Stimulated activated CD8-positive, alpha-beta memory T cell treated with anti-CD3 and anti-CD28 coated beads, Interleukin-15, amount 100 ng/mL, for 24 hours (primary cell): ENCODE measurements at places on chromosomes 11 and 22.

DNA sequence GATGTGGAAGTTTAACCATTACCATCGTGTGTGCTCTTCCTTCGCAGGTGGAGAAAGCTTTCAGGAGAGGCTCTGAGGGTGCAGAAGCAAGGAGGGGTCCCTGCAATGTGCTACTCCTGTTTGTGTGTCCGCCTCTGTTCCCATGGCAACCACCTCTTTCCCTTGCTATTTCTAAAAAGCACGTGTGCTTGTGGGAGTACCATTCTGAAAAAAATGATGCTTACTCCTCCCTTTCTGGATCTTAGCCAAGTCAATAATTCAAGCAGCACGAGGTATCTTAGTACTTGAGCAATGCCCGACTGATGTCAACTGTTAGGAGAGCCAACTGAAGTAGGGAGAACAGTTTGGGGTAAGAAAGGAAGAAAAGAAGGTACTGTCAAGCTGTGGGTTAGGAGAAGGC lies 628.7 kb downstream of the NTM start:
- DNase-seq, result no peak

DNA sequence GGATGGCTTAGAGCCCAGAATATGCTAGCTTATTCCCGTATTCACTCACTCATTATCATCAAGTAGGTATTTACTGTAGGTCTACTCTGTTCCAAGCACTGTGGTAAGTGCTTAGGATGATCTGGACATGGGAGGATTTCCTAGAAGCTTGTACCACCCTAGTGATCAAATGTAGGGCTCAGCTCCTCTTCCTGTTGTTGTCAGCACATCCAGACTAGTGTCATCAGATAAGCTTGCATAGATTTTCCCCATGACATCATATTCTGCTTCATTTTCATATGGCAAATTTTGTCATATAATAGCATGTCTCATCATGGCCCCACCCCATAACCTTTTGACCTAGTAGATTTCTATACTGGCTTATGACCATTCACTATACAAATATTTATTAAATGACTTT lies 19.3 kb upstream of the NUCB2 start:
- DNase-seq, result no peak

- no peak for DNase-seq
Measured at GRCh38 chr22:29270475-29271271, 2.6 kb downstream of the EWSR1 start.

GRCh38 chr11:134338654-134339053 lies 6.9 kb downstream of the GLB1L2 start:
- DNase-seq, result no peak

DNA sequence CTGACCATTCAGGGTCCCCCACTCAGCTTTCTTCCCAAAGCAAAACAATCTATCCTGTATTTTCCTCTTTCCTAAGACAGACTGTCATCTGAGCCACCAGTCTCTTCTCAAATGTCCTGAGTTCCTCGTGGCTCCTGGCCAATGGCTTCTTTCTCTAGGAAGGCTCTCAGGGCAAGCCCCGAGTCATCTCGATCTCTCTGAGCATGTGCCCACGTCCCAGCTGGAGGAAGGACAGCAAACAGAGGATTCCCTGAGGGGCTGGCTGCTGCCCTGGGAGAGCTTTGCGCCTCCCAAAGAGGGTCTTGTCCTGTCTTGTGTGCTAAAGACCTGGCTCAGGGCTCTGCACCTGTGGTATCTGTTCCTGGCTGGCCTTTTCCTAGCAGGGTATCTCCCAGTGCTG lies 8.3 kb downstream of the SLC37A2 start:
- DNase-seq, result no peak

- no peak for DNase-seq
Measured at GRCh38 chr22:23818541-23818940, 20.3 kb downstream of the DERL3 start.

- DNase-seq, result no peak
Measured at GRCh38 chr11:129191649-129192048, 476 bp downstream of the ARHGAP32 start.

DNA sequence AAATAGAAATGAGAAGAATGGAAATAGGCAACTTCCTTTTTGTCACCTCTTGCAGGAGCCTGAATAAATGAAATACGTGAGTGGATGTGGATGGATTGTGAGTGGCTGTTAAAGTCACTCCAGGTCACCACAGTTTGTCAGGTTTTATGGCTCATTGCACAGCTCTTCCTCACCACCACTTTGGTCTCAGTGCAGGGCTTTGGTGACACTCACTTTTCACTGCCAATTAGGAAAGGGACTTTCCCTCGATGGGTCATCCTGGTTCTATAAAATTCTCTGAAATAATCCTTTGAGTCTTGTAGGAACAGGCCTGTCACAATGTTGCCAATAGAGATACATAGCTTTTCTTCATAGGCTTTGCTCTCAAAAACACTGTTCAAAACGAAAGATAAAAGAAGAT lies 172.4 kb upstream of the C11orf87 start:
- no peak for DNase-seq

DNA sequence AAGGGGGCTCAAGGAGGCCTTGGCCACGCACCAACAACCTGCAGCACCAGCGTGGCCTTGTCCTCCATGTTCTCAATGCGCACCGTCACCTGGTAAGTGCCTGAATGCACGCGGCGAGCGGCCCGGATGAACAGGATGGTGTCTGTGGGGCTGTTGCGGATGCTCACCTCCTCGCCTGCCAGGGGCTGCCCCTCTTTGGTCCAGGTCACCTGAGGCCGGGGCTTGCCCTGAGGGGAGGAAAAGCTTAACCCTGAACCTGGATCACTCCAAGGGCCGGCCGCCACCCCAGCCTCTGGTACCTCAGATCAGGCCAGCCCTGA lies 19.0 kb downstream of the MYBPC3 start:
- no peak for DNase-seq

DNA sequence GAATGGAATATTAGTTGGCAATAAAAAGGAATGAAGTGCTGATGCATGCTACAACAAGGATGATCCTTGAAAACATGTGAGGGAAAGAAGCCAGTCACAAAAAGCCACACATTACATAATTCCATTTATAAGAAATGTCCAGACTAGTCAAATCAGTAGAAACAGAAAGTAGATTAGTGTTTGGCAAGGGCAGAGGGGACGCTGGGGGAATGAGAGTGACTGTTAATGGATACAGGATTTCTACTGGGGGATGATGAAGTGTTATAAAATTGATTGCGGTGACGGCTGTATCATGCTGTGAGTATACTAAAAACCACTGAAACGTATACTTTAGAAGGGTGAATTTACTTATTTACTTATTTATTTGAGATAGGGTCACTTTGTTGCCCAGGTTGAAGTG lies 57.9 kb downstream of the C11orf58 start:
- no peak for DNase-seq

DNA sequence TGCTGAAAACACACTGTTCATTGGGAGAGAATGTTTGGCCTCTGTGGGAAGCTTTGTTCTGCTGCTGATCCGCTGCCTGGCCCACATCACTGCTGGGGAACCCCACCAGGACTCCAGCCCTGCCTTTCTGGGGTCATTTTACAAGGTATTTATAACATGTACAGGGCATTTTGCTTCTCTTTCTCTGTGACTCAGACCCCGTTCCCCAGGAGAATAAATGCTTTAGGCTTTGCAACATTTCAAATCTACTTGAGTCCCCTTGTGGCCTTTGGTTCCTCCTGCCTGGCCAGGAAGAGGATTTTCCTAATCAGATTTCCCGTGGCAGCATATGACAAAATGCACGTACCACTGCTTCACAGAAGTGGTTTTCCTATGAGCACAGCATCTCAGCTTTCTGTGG lies 43.0 kb downstream of the BTG4 start:
- DNase-seq, result no peak

DNA sequence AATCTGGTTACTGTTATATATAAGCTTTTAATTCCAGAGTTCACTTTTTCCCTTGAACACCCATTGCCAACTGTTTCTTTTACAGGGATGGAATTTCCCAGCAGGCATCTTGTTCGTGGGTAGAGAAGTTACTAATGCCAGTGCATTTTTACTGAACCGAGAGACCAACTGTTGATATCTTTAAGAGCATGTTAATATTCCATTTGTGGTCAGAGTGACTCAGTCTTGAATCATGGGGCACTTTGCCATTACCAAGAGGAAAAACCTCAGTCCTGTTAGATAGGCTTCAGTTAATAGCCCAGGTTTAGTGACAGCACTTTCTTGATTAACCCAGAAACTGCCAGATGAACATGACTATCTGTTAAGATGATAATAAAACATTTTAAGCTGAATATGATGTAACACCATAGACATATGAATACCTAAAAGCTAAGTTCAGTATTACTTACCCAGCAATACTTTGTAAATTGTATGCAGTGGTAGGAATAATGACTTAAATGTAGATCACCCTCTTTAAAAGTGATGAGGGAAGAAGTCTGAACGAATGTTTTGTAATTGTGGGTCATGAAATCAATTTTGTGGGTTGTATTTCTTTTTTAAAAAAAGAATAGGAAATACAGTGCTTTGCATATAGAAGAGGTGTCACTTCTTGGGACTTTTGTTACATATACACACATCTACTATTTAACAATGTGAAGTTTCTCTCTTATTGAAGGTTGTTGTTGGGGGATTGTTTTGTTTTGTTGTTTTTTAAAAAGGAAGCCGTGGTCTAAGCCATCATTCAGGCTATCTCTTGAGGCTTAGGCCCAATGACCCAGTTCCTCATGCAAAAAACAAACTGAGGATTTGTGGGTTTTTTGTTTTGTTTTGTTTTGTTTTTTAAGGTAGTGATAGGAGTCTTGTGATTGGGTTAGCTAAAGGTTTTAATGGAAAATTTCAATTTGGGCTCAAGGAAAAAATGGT lies 79.2 kb upstream of the GRIK4 start:
- no peak for DNase-seq

GRCh38 chr11:37841016-37841415 lies 1243.0 kb upstream of the RAG2 start:
- no peak for DNase-seq

GRCh38 chr11:22884217-22884616 lies 23.9 kb upstream of the CCDC179 start:
- DNase-seq, result no peak

DNA sequence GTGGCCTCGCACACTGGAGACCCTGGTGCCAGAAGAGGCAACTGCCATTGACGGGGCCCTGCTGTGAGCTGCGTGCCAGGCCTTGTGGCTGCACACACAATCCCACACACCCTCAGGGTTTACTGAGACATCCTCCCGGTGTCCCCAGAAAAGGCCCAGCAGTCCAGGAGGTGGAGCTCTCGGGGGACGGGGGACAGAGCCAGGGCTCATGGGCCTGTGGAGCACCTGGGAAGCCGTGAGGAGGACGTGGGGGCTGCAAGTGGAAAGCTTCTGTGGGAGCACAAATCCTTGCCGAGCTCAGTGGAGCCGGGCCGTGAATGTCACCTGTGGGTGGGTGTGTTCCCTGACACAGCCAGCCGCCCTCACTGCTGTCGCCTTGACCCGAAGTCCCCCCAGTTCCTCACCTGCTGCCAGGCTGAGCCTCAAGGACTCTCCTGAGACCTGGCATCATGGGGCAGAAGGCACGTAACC lies 609.7 kb downstream of the TBC1D22A start:
- DNase-seq, result no peak

GRCh38 chr11:29005401-29005980 lies 897.3 kb downstream of the METTL15 start:
- no peak for DNase-seq

DNA sequence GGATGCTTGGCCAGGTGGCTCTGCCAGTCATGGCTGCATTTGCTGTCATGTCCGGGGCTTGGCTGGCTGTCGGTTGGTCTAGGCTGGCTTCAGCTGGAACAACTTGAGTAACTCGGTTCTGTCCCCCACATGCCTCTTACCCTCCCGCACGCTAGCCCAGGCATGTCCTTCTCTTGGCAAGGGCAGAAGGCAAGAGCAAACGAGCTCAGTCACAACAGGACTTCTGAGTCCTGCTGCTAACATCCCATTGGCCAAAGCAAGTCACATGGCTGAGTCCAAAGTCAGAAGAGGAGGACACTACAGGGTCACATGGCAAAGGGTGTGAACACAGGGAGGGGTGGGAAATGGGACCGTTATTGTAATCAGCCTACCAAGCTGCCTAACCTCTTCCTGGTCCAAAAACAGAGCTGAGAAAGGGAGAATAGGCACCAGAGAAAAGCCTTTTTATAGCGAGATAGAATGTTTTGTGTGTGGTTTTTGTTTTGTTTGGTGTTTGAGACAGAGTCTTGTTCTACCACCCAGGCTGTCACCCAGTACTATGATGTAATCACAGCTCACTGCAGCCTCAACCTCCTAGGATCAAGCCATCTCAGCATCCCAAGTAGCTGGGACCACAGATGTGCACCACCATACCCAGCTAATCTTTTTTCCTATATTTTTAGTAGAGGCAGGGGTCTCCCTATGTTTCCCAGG lies 81.9 kb downstream of the MN1 start:
- no peak for DNase-seq

DNA sequence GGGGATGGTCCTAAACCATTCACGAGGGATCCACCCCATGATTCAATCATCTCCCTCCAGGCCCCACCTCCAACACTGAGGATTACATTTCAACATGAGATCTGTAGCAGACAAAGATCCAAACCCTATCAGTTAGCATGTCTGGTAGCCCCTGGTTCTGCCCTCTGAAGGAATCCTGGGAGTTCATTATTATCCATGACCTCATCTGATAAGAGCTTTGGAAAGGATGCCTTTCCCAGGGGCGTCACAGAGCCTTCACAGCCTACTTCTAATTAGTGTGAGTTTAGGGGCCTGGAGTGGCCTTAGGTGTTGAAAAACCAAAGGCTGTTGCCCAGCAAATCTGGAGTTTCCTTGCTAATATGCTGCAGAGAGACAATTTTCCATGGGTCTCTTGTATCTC lies 8.6 kb upstream of the EIF3M start:
- DNase-seq, result no peak
